Left forelimb (tissue), 1 donor: ENCODE measurements at places on chromosomes 11 and 22.

DNA sequence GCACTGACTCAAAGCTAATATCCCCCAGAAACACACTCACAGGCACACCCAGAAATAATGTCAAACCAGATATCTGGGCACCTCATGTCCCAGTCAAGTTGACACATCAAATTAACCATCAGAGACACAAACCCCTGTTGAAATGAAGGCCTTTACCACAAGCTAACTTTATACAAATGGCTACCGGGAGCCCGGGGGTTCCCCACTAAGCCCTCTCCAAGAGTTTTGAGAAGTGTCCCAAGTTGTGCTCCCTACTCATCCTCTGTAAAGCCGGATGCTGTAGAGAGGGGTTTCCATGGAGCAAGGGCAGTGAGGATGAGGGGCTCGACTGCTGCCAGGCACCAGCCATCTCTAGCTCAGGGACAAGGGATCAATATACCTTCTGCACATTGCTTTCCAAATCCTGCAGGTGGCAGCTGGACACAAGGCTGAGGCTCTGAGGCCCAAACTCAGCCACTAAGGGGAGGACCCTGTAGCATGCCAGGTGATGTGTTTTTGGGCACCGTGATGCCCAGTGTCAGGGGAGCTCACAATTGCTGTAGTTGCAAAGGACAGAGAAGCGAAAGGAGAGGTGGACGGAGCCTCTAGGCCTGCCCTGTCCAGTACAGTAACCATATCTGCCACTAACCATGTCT is 145.7 kb downstream of the TTC17 start:
- no peak for DNase-seq

DNA sequence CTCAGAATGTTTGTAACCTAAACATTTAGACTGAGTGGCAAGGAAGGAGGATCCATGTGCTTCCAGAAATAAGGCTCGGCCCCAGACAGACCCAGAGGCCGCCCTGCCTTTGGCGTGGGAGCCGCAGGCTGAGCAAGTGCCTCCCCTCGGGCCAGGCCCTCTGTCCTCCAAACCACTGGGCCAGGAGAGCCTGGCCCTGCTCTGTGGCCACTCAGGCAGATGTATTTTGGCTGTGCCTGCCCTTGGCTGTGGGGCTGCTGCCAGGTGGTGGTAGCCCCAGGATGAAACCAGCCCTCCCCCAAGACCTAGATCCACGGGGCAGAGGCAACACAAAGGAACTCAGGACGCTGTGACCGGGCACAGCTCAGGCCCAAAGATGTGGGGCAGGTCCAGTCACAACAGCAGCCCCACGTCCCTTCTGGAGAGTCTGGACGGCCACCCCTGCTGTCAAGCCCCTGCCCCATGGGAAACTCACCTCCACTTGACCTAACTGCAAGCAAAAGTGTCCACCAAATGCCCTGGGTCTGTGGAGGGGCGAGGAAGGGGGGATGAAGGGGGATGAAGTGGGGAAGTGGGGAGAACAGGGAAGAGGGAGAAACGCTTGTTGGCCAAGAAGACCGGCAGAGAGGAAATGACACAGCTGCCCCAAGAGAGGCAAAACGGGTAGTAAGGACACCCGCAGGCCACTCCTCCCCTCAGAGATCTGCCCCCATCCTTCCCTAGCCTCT is 24.0 kb downstream of the PISD start:
- DNase-seq = peak; percentile 30

- no peak for DNase-seq
Observed at GRCh38 chr11:125446279-125446678, 49.8 kb downstream of the FEZ1 start.

DNA sequence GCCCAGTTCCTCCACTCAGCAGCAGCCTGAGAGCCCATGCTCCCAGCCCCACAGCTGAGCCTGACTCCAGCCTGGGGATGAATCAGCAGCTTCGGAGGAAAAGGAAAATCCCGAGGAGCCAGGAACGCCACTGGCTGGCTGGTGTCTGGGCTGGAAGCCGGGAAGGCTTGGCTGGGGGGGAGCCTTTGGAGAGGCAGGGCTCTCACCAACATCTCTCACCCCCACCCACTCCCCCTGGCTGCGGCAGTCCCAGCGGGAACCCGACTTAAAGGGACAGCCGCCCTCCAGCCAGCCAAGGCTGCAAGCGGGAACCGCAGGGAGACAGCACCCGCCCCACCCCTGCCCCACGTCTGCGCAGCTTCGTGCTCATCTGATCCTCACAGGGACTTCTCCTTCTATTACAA is 28.4 kb downstream of the KIAA0930 start:
- no peak for DNase-seq
